Breast epithelium (tissue), 4 donors: ENCODE measurements at places on chromosomes 4 and X. TPM values are rescaled to one million over a fixed set of nuclear protein-coding genes. Genes with fewer than 3 reads are reported as not detected.
A peak's percentile ranks its signal among the peaks of the same experiment; 100 is the strongest.

GRCh38 chrX:100593126-100593525, 8.4 kb downstream of the TNMD start:
- no peak for DNase-seq

- DNase-seq = no peak
These were observed 23.2 kb upstream of the SORCS2 start for GRCh38 chr4:7169134-7169533.

- DNase-seq = no peak
These were observed 32.7 kb downstream of the TBC1D14 start for GRCh38 chr4:6942238-6942800.

GRCh38 chr4:141899103-141899502, 262.7 kb downstream of the IL15 start:
- DNase-seq = no peak

DNA sequence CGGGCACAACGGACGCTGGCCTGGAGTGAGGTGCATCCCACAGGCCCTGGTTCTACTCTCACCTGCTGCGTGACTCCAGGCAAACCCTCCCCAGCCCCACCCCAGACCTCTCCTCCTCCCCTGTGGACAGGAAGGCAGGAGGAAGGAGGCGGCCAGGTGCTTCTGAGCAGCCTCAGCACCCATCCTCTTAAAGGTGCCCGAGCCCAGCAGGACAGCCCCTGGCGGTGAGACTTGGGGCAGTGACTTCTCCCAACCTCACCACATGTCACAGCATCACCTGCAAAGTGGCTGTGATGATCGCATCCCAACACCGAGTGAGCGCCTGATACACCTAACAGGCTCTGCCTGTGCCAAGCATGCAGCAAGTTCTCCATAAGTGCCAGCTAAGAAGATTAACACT, 17.1 kb upstream of the MAN2B2 start:
- DNase-seq = no peak

GRCh38 chrX:140507982-140508305, 3.1 kb upstream of the SOX3 start:
- DNase-seq = no peak

GRCh38 chr4:158850800-158851644, 82.2 kb downstream of the FNIP2 start:
- DNase-seq = peak; percentile 55

DNA sequence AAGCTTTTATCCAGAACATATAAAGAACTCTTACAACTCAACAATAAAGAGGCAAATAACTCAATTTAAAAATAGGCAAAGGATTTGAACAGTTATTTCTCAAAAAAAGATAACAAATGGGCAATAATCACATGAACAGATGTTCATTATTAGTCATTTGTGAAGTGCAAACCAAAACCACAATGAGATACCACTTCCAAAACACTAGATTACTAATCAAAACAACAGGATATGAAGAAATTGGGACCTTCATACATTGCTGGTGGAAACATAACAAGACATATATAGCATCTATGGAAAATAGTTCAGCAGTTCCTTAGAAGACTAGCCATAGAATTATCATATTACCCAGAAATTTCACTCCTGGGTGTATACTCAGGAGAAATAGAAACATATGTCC, 224.6 kb downstream of the FBXO8 start:
- no peak for DNase-seq

DNA sequence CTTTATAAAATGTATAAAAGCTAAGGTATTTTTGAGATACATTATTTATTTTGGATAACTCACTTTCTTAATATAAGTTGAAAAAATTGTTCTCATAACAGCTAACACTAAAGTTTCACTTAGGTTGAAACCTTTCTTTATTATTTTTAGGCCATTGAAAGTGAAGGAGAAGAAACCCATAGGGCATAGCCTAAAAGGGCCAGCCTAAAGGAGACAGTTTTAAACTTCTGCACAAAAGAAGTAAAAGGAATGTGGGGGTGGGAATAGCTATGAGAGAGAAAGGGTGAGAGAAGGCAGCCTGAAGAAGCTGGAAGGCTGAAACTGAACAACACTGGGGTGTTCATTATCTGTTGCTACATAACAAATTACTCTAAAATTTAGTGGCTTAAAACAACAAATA, 57.6 kb upstream of the RAPGEF2 start:
- DNase-seq = no peak

- no peak for DNase-seq
These were observed 62.3 kb downstream of the RTL9 start for GRCh38 chrX:110420771-110421499.

GRCh38 chrX:110444996-110445395, 86.3 kb downstream of the RTL9 start:
- DNase-seq = no peak

DNA sequence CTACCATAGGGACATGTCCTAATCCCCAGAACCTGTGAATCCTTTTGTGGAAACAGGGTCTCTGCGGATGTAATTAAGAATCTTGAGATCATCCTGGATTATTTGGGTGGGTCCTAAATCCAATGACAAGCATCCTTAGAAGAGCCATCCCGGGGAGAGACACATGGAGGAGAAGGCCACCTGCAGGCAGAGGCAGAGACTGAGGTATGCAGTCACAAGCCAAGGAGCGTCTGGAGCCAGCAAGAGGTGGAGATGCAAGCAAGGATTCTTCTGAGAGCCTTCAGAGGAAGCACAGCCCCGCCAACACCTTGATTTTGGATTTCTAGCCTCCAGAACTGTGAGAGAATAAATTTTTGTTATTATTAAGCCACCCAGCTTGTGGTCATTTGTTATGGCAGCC, 13.8 kb upstream of the FAT1 start:
- no peak for DNase-seq

DDIT4L gene
- total RNA-seq = 3.8 TPM

CLDN34 gene
- 0.98 TPM for total RNA-seq

ASB9 gene
- total RNA-seq = 0.98 TPM

HCCS gene
- total RNA-seq = 7.9 TPM

ODAPH gene
- total RNA-seq = not detected

ZNF157 gene
- total RNA-seq = 0.33 TPM
